ENCODE measurements at places on chromosomes 13 and 19. TPM values are rescaled to one million over a fixed set of nuclear protein-coding genes. Genes with fewer than 3 reads are reported as not detected.
A peak's percentile ranks its signal among the peaks of the same experiment; 100 is the strongest.

Gene CEACAM20
- not detected for total RNA-seq

Gene PNMA8B
- total RNA-seq, result not detected

GRCh38 chr13:100815476-100816046 lies 141.0 kb upstream of the TMTC4 start:
- H3K27ac ChIP-seq, result no peak overlapping the region
- no peak overlapping the region for H3K4me3 ChIP-seq
- H3K4me1 ChIP-seq, result no peaks in the 10 kb centered on the region
- H3K36me3 ChIP-seq, result no peaks in the 10 kb centered on the region
- no peak for DNase-seq

GRCh38 chr13:105990256-105990958 lies 545.1 kb downstream of the EFNB2 start:
- peak; percentile 58 for DNase-seq
- no peaks in the 10 kb centered on the region for H3K27me3 ChIP-seq
- peaks cover 35% of the 10 kb centered on the region for H3K4me1 ChIP-seq

GRCh38 chr13:20716951-20717350 lies 13.5 kb downstream of the IL17D start:
- no peaks in the 10 kb centered on the region for H3K27me3 ChIP-seq
- H3K4me3 ChIP-seq, result no peak overlapping the region
- H3K4me1 ChIP-seq, result peaks cover 14% of the 10 kb centered on the region
- H3K36me3 ChIP-seq, result no peaks in the 10 kb centered on the region
- no peak for DNase-seq
- H3K27ac ChIP-seq, result no peak overlapping the region
